ENCODE measurements at places on chromosomes 5 and 9.

DNA sequence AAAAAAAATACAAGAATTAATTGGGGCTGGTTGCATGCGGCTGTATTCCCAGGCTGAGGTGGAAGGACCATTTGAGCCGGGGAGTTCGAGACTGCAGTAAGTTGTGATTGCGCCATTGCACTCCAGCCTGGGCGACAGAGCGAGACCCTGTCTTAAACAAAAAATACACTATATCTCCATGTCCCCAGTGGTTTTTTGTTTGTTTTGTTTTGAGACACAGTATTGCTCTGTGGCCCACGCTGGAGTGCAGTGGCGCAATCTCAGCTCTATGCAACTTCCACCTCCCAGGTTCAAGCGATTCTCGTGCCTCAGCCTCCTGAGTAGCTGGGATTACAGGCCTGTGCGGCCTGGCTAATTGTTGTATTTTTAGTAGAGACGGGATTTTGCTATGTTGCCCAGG lies 1.2 kb downstream of the COQ4 start:
- peaks cover 19% of the 10 kb centered on the region for H3K4me1 ChIP-seq
- no peak for DNase-seq
- peak overlapping the region; percentile 95 for H3K4me3 ChIP-seq
- H3K27me3 ChIP-seq = no peaks in the 10 kb centered on the region

DNA sequence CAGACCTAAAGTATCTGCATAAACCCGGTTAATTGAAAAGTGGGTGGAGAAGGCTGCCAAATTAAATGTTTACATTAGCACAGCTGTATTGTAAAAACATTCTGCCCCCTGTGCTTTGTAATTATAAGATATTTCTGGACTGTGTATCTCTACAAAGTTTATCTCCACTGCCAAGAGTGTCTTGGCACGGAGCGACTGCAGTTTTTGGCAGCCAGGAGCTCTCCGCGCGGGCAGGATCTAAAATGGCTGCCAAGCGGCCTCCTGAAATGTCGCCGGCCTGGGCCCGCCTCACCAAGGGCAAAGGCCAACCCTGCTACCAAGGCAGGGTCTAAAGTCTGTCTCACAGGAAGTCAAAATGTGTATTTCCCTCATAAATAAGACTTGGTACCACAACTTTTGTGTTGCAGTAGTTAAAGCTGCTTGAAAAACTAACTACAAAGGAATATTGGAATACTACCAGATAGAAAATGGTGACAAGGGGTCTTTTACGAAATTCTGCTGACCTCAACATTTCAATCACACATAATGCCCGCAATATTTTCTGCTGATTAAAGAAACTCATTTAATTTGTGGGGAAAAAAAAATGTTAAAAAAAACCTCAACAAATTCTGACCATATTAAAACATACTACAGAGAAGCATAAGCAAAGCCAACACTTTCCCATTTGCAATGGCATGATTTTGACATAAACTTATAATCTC lies 110.4 kb downstream of the NFIB start:
- DNase-seq = no peak
- no peak overlapping the region for H3K4me3 ChIP-seq
- H3K4me1 ChIP-seq = no peaks in the 10 kb centered on the region
- no peak overlapping the region for H3K27ac ChIP-seq
- H3K36me3 ChIP-seq = no peaks in the 10 kb centered on the region

DNA sequence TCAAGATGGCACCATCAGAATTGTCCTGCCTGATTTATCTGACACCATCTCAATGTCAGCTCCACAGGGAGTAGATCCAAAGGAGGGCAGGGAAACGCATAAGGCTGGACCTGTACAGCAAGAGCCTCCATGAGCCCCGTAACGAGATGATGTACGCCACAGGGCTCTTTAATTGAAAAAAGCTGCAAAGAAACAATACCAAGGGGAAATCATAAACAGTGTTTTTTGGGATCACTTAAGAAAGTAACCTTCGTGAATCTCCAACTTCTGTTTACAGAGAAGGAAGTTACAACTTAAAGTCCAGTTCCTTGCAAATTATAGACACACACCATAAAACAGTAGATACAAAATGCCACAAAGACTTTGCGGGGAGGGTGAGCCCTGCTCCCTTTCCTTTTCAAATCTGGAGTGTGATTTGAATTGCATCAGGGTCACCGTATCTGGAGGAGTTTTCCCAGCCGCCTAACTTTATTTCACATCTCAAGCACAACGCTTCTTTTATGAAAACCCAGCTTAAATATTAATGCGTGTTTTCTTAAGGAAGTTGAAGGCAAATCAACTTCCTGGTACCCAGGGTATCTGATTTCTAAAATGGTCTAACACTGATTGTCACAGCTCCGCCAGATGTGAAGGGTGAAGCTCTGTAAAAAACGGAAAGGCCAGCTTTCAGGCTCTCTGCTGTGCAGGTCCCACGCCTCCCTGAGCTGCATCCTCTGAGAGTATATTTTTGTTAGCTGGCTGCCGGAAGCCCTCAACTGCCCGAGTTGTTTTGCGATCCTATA lies 88.9 kb downstream of the EBF1 start:
- peaks cover 41% of the 10 kb centered on the region for H3K27me3 ChIP-seq
- H3K4me3 ChIP-seq = no peak overlapping the region
- H3K27ac ChIP-seq = no peak overlapping the region

DNA sequence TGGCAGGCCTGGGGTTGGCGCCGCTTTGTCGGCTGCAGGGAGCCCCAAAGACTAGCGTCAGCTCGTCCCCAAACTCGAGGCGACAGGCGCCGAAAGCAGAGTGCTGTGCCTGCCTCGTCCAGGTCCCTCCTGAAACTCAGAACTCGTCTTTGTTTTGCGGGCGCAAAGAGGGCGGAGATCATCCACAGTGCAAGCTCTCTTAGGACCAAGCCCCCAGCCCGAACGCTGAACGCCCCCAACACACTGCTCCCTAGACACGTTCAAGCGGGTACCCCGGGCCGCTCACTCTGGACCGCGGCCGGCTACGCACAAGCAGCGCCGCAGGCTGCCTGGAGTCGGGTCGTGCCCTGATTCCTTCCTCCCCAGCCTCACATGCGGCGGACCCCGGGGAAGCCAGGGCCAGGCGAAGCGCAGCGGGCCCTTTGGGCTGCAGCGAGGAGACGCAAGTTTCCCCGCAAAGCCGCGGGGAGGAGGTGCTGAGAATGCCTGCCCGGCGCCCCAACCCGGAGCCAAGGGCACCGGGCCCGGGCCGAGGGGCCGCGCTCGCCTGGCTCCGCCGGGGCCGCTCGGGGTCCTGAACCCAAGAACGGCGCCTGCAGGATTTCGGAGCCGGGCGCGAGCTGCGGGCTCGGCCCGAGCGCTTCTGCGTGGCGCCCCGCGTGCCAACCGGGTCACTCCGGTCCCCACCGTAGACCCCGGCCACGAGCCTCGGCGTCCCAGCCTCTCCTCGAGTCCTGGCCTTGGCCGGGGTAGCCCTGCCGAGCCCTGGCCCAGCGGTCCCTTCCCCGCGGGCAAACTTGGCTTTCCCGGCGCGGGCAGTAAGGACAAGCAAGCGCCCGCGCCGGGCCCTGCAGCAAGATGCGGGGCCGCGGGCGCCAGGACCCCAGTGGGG lies 738 bp downstream of the FSTL4 start:
- H3K27me3 ChIP-seq = peaks cover 65% of the 10 kb centered on the region
- H3K4me3 ChIP-seq = peak overlapping the region; percentile 59
- peaks cover 6% of the 10 kb centered on the region for H3K4me1 ChIP-seq
- H3K27ac ChIP-seq = no peak overlapping the region
- H3K36me3 ChIP-seq = no peaks in the 10 kb centered on the region

GRCh38 chr5:5316334-5316733 lies 106.1 kb upstream of the ICE1 start:
- H3K4me3 ChIP-seq = no peak overlapping the region
- no peaks in the 10 kb centered on the region for H3K36me3 ChIP-seq
- H3K4me1 ChIP-seq = no peaks in the 10 kb centered on the region
- no peak overlapping the region for H3K27ac ChIP-seq
- no peak for DNase-seq

GRCh38 chr5:32302835-32303754 lies 9.6 kb downstream of the MTMR12 start:
- H3K4me3 ChIP-seq = no peak overlapping the region
- H3K4me1 ChIP-seq = peaks cover 61% of the 10 kb centered on the region
- peaks cover 17% of the 10 kb centered on the region for H3K36me3 ChIP-seq
- no peak overlapping the region for H3K27ac ChIP-seq
- no peak for DNase-seq

GRCh38 chr5:109409844-109410388 lies at the start of gene PJA2:
TSS of gene PJA2 (minus strand) at chr5:109409974. CDS start at chr5:109383433, 26,541 bp downstream.
- H3K27ac ChIP-seq = peak within 1 kb of the TSS; percentile 100
- peaks cover 36% of the 10 kb centered on the region for H3K4me1 ChIP-seq
- DNase-seq = peak; percentile 97
- no peaks in the 10 kb centered on the region for H3K27me3 ChIP-seq

GRCh38 chr5:151700820-151701219 lies 14.1 kb upstream of the SPARC start:
- H3K27ac ChIP-seq = no peak overlapping the region
- H3K4me1 ChIP-seq = peaks cover 3% of the 10 kb centered on the region
- no peak for DNase-seq
- no peak overlapping the region for H3K4me3 ChIP-seq

- H3K36me3 ChIP-seq = no peaks in the 10 kb centered on the region
- no peak overlapping the region for H3K4me3 ChIP-seq
- DNase-seq = no peak
- H3K27me3 ChIP-seq = peaks cover 3% of the 10 kb centered on the region
- H3K4me1 ChIP-seq = no peaks in the 10 kb centered on the region
- no peak overlapping the region for H3K27ac ChIP-seq
These were observed 443.8 kb downstream of the BNC2 start for GRCh38 chr9:16426716-16427115.

DNA sequence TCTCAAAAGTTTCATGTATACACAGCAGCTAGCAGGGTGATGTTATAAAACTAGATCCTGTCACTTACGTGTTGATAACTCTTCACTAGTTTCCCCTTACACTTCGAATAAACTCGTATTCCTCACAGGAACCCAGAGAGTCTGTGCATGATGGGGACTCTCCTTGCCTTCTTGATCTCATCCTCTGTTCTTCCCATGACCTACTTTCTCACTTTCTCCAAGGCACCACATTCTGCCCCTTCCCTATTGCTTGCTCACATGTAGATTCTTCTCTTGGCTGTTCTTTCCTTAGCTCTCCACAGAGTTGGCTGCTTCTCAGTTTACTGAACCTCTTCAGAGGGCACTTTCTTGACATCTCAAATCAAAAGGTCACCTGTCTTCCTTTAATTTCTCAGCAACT lies 1.2 kb upstream of the AOPEP start:
- H3K4me3 ChIP-seq = no peak overlapping the region
- H3K27me3 ChIP-seq = no peaks in the 10 kb centered on the region
- H3K4me1 ChIP-seq = peaks cover 9% of the 10 kb centered on the region
- H3K27ac ChIP-seq = no peak overlapping the region
- peaks cover 1% of the 10 kb centered on the region for H3K36me3 ChIP-seq

DNA sequence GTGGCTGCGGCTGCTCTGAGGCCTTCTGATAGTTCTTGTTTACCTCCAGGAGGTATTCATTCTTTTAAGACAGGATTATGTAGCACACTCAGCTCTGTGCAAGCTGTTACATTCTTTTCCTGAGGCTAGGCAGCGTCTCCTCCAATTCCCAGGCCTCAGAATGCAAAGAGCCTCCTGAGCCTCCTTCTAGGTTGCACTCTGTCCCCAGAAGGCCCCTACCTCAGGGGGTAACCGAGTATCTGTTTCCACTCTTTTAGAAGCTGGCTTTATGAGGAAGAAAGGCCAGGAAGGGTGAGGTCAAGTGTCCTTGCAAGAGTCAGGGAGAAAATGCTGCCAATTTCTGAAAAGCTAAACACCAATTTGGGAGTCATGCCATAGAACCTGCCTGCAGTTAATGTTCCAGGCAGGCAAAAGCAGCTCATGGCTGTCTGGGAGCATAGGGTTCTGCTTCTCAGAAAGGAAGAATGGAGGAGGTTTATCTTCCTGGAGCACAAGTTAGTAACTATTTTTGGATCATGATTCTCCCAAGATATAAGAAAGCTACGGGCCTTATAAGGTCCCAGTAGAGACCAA lies 178.9 kb downstream of the SEMA6A start:
- H3K4me3 ChIP-seq = no peak overlapping the region
- no peak overlapping the region for H3K27ac ChIP-seq
- no peaks in the 10 kb centered on the region for H3K27me3 ChIP-seq
- no peak for DNase-seq

DNA sequence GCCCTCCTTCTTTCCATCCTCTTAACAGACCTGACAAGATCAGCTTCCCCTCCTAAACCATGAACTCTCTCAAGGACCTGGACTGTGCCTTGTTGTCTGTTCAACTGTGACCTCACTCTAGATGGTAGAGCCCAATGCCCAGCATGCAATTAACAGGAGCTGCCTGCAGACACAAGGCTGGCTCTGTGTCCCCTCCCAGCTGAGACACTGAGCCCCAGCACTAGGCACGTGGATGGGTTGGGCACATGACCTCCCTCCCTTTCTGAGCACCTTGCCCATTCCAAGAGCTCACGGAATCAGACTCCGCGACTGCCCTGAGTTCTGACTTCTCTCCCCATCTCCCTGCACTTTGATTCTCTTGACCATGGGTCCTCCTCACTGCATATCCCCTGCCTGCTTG lies 93.5 kb upstream of the LRRTM2 start:
- DNase-seq = no peak
- H3K4me3 ChIP-seq = no peak overlapping the region
- no peaks in the 10 kb centered on the region for H3K27me3 ChIP-seq
- no peak overlapping the region for H3K27ac ChIP-seq

GRCh38 chr5:153520137-153520536 lies 29.7 kb downstream of the GRIA1 start:
- no peak overlapping the region for H3K27ac ChIP-seq
- H3K4me1 ChIP-seq = no peaks in the 10 kb centered on the region
- DNase-seq = no peak
- H3K27me3 ChIP-seq = no peaks in the 10 kb centered on the region
- H3K4me3 ChIP-seq = no peak overlapping the region

DNA sequence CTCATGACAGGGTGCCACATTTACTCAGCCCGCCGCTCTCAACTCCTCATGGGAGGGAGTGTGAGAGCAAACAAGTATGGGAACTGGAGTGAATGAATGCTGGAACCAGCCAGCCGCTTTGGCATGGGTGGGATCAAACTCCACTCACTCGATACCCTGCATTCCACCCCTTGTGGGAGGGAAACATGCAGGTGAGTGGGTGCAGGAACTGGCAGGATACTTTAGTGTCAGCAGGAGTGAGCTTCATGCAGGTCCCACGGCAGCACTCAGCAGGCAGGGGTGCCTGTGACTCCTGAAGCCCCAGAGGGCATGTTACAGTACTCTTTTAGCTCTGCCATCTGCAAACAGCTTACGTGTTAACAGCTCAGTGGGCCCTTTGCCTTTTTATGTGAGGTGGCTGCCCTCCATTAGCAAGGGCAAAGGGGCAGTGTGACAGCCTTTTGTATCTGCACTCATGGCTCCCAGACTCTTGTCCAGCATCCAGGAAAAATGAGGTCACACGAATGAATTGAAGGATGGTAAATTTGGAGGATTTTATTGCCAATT lies 433.2 kb upstream of the NMUR2 start:
- no peak for DNase-seq
- no peaks in the 10 kb centered on the region for H3K4me1 ChIP-seq
- no peak overlapping the region for H3K27ac ChIP-seq
- H3K4me3 ChIP-seq = no peak overlapping the region
- no peaks in the 10 kb centered on the region for H3K36me3 ChIP-seq
- H3K27me3 ChIP-seq = no peaks in the 10 kb centered on the region

All from activated naive CD8-positive, alpha-beta T cell treated with anti-CD3 and anti-CD28 coated beads for 36 hours (primary cell).